GOT3 (cell line): ENCODE measurements at places on chromosomes 7 and 10.

DNA sequence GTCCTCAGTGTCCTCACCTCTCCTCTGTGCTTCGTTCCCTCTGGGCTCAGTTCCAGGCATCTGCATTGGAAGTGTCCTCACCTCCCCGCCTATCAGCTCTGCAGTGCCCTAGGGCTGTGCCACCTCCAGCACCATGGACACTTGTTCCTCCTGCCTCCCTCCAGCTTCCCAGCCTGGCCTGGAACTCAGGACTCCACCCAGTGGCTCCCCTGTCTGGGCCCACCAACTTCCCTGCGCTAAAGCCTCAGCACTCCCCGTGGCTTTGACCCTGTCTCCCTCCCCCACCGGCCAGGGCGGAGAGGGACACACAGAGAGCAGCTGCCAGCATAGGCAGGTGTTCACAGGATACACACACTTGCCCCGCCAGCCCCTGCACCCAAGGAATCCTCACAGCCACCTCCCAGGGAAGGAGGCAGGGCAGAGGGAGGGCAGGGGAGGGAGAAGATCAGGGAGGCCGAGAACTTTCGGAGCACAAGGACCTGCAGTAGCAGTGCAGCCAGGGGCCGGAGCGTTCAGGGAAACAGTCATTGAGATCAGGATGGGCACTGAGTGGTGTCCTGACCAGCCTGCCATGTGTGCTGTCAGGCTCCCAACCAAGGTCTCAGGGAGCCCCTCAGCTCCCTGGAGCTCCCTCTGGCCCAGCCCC lies 31.3 kb downstream of the ANXA8 start:
- no peak for DNase-seq

GRCh38 chr10:108685863-108686531 lies 1237.3 kb downstream of the XPNPEP1 start:
- DNase-seq: no peak

DNA sequence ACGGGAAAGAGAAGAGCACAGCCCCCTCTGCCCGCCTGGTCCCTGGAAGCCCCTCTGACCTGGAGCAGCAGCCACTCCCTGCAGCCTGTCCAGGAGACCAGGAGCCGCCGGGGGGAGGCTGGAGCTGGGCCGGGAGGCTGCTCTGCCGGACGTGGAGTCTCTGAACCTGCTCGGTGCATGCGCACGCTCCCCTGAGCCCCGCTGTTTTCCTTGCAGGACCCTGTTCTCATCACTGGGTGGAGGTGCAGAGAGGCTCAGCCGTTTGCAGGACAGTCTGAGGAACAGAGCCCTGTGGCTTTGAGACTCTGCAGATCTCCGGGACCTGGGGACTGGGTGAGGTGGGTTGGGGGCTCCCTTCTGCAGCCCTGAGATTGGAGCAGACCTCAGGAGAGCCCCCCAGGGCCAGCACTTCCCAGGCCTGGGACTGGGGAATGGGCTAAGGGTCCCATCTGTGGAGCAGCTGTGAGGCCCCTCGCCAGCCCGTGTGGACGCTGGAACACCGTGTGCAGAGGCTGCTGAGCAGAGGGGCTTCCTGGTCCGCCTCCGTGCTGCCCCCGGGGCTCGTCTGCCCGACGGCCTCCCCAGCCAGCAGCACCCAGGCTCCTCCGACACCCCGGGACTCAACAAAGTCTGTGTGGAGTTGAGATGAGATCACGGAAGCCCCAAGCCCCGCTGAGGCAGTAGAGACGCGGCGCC lies 48.5 kb upstream of the ADGRA1 start:
- no peak for DNase-seq

GRCh38 chr10:121595351-121595805 lies 2.9 kb downstream of the FGFR2 start:
- no peak for DNase-seq

GRCh38 chr10:13740461-13740860 lies 153.7 kb downstream of the PRPF18 start:
- DNase-seq: no peak

- DNase-seq: no peak
Observed at GRCh38 chr7:74306730-74307469, 17.7 kb downstream of the CLIP2 start.

DNA sequence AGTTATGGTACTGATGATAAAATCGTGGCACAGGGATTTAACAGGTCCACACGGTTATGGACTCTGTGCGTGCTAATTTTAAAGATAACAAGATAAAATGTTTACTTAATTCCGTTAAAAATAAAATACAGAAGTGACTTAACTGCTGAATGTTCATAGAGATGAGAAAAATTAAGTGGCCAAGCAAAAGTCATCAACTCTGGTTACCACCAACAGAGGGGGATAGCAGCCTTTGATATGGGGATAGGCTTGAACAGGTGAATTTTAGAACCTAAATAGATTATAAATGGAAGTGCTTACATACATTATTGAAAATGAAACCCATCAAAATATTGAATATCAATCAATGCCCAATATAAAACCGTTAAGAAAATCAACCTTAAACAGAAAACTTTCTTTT lies 245.0 kb downstream of the WDR37 start:
- DNase-seq: no peak

DNA sequence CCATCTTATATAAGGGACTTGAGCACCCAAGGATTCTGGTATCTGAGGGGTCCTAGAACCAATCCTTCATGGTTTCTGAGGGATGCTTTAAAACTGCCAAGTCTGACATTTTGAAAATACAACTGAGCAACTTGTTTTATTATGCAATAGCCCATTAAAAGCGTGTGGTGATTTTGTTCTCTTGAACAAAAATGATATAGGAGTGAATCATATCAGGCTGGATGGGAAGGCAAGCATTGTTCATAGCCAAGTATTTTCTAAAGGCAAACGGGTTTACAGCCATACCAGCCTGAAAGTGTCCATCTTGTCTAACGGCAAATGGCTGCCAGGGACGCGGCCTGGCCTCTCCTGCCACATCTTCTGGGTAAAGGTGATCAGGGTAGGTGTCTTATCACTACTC lies 23.4 kb downstream of the RPP38 start:
- no peak for DNase-seq

- no peak for DNase-seq
Observed at GRCh38 chr10:11448190-11448544, 163.3 kb downstream of the USP6NL start.

DNA sequence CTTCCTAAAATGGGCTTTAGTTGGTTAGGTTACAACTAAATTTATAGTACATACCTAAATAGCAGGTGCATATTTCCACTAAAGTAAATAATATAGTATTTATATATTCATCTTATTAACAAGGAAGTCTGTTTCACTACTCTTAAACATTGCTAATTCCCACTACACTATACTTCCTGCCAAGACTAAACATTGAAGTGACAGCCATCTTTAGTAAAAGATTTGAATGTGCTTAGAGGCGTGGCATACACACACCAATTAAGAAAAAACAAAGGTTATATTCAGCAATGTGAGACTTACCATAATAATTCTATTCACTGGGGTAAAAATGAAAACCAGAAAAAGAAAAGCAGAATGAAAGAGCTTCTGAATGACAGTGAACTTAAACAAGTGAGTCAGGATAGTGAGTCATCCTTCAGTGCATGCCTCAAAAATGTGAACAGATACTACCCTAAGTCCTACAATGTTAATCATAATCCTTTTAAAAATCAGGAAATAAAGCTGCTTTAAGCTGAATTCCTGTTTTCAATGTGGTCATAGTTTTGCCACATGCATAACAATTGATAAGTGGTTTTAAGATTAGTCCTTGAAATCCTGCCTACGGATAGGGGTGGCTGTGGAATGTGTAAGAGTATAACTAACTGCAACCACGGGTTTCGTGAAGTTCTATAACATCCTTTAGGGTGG lies 59.4 kb downstream of the USP6NL start:
- no peak for DNase-seq

GRCh38 chr10:113993489-113993991 lies 50.1 kb upstream of the ADRB1 start:
- DNase-seq: no peak

DNA sequence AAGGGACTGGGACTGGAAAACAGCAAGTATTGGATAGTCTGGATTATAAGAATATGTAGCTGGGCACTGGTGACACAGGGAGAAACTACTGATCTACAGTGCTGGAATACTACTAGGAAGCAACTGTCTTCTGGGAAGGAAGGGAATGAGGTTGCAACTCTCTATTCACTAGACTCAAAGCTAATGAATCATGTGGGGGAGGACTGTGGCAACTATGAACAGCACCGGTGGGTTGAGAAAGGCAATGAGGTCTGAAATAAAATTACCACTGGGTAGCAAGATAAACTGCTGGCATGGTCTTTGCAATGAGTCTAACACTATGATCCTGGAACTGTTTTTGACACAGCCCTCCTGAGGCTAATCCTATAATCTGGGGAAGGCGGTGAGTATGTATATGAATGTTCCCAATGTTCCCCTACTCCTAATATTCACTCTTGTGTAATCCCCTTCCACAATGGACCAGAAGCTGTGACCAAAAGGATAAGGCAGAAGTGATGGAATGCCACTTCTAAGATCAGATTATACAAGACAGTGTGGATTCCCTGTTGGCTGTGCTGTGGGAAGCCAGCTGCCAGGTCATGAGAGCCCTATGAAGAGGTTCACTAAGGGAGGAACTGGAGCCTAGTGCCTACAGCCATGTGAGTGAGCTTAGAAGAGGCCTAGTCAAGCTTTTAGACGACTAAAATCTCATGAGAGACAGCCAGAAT lies 101.3 kb upstream of the DNAJB12 start:
- DNase-seq: no peak

- DNase-seq: no peak
Observed at GRCh38 chr7:118590107-118590506, 365.6 kb downstream of the ANKRD7 start.

GRCh38 chr10:106652279-106652678 lies 512.2 kb downstream of the SORCS1 start:
- no peak for DNase-seq

DNA sequence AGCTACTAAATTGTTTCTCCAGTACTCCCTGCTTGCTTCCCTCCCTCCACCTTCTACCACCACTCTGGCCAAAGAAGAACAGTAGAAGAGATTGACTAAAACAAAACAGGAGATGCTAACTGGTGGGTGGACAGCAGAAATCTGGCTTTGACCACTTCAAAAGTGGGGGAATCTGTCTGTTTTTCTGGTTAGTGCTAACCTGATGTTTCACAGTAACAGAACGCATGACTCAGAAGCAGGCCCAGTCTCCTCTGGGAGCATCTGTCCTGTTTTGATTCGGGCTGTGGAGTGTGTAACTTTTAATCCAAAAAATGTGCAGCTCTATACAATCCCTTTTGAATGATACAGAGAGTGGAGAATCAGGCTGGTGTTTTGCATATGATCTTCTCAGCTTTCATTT lies 32.7 kb upstream of the ZNF438 start:
- no peak for DNase-seq
